Smooth muscle cell of the brain vasculature (primary cell): ENCODE measurements at places on chromosomes 12 and 14.

GRCh38 chr12:125696054-125696453 lies 630.8 kb downstream of the AACS start:
- DNase-seq = no peak

DNA sequence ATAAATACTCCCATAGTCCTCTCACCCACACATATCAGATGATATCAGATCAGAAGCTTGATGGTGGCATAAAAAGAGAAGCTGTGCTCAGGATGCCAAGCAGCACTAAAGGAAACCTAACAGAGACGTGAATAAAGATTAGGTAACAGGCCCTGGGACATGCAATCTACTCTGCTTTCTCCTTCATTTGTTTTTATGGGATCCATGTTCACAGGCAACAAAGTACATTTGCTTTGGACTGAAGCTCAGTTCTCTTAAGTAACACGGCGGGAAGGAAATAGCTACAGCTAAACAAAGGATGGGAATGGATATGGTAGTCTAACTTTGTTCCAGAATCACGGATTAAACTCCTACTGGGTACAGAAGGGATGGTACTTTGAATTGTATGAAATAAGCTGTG lies 119.5 kb downstream of the TTC7B start:
- no peak for DNase-seq

DNA sequence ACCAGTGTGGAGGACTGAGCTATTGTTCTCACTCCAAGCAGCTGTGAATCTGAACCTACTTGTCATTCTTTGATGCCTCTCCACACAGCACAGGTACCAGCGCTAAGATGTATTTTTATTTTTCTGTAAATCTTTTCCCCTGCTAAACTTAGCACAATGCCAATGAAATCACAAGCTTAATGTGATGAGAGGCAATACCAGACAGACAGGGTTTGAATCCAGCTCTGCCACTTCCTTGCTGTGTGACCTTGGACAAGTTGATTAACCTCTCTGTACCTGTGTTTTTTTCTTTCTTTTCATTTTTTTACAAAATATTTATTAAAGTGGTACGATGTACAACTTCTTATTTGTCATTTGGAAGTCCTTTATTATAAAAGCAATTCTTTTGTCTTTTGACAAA lies 757.6 kb downstream of the MED13L start:
- no peak for DNase-seq

DNA sequence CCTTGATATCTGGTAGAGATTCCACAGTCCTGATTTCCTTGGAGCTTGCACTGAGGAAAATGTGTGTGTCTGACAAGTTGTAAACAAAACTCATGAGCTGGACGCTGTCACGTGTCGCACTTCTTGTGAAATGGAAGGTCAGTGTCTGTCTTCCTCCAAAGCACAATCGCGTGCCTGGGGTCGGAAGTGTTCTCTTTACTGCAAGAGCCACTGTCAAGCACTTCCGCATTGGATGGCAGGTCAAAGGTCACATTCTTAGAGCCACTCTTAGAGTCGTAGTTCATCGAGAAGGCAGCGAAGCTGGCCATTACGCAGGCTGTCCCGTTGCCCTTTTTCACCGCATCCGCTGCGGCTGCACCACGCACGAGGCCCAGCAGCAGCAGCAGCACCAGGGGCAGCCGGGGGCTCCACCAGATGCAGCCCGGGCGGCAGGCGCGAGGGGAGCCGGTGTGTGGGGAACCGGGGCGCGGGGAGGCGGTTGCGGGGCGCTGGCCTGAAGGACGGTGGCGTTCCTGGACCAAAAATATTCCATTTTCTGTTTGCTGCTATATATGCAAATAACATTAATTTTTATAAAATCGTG lies 45.0 kb downstream of the LRTM2 start:
- no peak for DNase-seq

- no peak for DNase-seq
Observed at GRCh38 chr12:105317942-105318621, 12.4 kb upstream of the C12orf75 start.

GRCh38 chr14:28057359-28058296 lies 709.0 kb upstream of the FOXG1 start:
- DNase-seq = no peak

DNA sequence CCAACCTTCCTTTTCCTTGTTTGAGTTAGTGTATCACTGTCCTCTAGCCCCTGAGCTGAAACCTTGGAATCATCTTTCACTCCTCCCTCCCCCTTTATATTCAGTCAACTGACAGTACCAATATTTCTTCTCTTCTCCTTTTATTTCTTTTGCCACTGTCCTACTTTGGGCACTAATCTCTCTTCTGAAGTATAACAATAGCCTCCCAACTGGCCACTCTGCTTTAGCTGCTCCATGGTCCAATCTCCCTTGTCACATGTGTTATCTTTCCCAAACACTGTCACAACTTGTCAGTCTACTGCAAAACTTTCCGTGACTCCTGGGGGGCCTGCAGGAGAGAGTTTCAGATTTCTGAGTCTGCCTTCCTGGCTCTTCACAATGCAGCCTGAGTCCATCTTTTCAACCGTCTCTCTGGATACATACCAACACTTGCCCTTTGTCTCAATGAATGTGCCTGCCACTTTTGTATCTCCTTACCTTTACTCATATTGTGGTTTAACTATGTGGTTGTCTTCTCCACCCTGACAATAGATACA lies 471.2 kb downstream of the DIO2 start:
- no peak for DNase-seq

- no peak for DNase-seq
Observed at GRCh38 chr14:92599811-92600210, 86.2 kb downstream of the RIN3 start.
